ENCODE measurements at places on chromosomes 3 and 15.

DNA sequence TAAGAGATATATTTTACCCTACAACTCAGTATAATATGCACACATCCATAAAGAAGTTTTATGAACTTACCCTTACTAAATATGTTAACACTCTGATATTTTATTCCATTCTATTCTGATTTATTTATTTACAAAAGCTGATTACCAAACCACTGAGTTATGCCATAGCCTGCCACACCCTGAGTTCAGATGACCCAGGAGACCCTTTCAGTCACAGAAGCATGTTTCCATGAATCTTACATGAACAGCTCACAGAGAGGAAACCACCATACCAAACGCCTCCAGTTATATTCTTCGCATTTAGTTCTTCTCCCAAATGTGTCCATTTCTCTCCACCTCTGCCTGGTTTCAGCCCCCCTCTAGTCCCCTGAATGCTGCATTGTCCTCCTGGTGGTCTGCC, 103.5 kb downstream of the SEMA5B start:
- DNase-seq: no peak

- peak; percentile 64 for DNase-seq
Measured at GRCh38 chr3:106850437-106850836, 526.8 kb upstream of the CCDC54 start.

- DNase-seq: no peak
Measured at GRCh38 chr3:35929158-35929557, 289.8 kb downstream of the ARPP21 start.

- DNase-seq: peak; percentile 2
Measured at GRCh38 chr3:166283840-166284239, 446.6 kb upstream of the BCHE start.

GRCh38 chr3:39183211-39184080, 8.9 kb downstream of the XIRP1 start:
- no peak for DNase-seq

- DNase-seq: peak; percentile 12
Measured at GRCh38 chr3:131561511-131561910, 58.7 kb upstream of the MRPL3 start.

DNA sequence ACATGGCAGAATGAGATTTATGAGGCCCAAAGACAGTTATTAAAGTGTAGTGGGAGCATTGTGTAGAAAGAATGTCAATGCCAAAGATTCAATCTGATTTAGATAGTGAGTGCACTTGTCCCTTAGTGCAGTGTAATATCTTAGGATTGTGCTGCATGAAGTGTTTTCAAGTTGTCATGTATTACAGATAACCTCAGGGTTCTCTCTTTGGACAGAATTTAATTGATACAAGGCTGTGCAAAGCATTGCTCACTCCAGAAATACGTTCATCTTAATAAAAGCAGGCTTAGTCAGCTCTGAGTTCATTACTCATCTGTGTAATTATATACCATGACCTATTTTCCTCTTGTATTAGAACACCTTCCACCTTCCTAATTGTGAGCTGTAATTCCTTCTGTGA, 16.0 kb upstream of the GPR171 start:
- peak; percentile 56 for DNase-seq

DNA sequence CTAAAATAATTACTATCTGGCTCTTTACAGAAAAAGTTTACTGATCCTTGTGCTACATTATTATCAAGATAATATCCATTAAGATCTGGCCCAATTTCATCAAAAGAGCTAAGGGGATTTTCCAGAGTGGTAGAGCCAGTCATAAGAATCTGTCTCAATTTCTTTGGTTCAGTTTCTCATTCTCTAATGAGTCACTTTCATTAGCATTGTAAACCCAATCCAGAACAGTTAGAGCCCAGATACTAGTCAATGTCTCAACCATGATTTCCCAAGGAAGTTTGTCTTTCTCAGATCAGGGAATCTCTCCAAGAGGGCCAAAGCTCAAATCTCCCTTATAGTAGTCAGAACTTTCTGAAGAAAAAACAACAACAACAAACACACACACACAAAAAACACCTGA, 131.1 kb upstream of the PPP2R3A start:
- DNase-seq: no peak

GRCh38 chr3:5022187-5022965, 43.1 kb downstream of the BHLHE40 start:
- DNase-seq: no peak

GRCh38 chr3:150920236-150920635, 15.0 kb upstream of the MINDY4B start:
- DNase-seq: no peak

DNA sequence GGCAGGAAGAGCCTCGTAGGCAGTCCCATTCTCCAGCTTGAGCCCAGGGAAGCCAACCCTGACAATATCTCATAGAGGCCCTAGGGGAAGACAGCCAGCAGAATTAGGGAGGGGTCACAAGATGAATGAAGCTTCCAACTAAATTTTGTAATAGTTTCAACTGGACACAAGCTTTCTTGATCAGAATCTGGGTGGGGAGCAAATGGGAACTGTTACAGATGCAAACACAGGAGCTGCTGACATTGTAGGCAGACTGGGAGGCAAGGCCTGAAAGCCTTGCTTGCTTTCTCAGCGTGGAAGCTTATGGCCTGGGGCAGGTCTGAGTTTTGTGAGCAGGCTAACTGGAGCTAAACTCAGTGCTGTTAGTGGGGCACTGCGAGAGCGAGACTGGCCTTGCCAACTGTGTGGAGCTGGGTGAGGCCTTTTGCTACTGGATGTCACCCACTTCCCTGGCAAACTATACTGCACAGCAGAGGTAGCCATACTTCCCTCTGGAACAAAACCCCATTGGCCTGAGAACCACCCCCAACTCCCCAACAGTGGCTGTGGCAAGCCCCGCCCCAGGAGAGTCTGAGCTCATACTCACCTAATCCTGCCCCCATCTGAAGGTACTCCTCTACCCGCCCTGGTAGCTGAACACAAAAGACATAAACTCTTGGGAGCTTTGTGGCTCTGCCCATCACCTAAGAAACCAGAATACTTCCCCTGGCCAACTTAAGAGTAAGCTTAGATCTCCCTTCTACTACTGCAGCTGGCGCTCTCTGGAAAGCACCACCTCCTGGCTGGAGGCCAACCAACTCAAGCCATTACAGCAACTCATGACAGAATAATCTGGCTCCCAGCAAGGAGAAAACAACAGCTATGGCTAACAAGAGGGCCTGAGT, 42.9 kb downstream of the CFAP20DC start:
- peak; percentile 9 for DNase-seq

- DNase-seq: no peak
Measured at GRCh38 chr3:126937973-126938372, 44.9 kb upstream of the PLXNA1 start.

- DNase-seq: no peak
Measured at GRCh38 chr3:191557322-191557721, 96.4 kb downstream of the PYDC2 start.

DNA sequence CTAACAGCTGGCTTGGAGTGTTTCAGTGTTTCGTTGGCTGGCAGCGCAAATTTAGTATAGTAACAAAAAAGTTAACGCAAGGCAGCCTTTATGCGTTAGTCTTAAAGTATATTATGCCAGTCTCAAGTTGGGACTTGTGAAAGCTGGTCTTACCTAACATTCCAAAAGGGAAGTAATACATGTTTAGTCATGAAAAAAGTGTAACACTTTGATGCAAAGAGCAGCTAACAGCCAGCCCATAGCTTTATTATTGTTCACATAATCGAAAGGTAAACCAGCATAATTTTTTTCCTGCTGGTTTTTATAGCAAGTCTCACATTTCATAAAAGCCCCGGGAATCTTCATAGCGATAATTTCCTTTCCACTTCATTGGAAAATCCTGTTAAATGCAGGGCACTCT, 2.4 kb upstream of the GPR87 start:
- DNase-seq: no peak

DNA sequence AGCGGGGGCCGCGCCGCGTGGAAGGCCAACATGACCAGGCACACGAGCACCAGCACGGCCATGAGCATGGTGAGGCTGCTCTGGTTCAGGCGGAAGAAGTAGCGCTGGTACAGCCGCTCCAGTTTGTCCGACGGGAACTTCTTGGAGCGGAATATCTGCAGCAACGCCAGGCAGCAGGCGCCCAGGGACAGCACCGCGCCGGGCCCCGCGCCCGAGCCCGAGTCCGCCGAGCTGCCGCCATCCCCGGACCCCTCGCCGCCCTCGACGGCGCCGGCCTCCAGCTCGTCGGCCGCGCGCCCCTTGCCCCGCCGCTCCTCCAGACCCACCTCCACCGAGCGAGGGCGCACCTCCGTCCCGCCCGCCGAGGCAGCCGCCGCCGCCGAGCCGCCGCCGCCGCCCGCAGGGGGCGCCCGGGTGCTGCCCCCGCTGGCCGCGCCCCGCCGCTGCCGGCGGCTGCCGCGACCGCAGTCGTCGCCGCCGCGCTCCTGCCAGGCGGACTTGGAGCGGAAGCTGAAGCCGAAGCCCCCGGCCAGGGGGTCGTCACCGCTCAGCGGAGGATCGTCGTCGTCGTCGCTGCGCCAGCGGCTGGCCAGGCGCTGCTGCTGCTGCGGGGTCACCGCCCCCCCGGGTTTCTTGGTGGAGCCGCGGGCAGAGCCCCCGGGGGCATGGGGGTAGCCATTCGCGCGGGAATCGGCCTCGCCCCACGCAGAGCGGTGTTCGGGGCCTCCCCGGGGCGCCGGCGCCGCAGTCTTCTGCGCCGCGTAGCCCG, 957 bp downstream of the ADCY5 start:
- peak; percentile 75 for DNase-seq

DNA sequence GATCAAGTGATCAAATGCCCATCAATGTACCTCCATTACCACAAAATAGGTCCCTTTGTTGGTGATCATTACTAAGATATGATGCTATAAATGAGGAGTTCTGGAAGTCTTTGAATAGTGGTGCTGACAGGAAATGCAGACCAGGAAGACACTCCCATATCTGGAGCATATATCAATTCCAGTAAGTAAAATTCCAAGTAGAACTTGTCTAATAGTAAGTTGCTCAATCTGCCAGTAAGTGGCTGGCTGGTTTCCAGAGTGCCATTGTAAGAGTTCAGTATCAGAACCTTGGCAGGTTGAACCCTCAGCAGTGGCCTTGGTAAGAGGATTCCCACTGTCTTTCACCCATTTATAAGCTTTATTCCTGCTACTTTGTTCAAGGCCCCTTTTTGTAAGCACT, 379.9 kb upstream of the RBMS3 start:
- peak; percentile 19 for DNase-seq

GRCh38 chr15:59611276-59612260, at the start of gene GCNT3:
Gene GCNT3 (plus strand): TSS chr15:59611783. CDS start chr15:59618239, 6,456 bp downstream.
- peak; percentile 22 for DNase-seq

DNA sequence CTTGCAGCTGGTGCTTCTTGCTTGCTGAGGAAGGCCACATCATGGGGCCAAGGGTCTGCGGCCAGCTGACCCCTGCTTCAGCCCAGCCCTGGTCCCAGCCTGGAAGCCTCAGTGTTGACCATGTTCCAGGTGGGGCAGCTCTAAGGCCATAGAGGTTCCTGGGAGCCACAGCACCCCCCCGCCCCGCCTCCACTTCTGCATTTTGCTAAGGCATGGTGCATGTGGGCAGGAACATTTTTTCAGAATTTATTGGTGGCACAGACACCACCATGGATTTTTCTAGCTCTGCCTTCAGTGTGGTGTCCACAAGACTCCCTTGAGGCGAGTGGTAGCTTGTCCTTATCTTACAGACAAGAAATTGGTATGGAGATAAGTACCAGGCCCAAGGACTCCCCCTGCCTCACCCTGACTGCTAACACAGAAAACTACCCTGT, 1.9 kb upstream of the CHST14 start:
- DNase-seq: no peak

- peak; percentile 76 for DNase-seq
Measured at GRCh38 chr3:170703121-170703588, 117.3 kb upstream of the SLC7A14 start.

DNA sequence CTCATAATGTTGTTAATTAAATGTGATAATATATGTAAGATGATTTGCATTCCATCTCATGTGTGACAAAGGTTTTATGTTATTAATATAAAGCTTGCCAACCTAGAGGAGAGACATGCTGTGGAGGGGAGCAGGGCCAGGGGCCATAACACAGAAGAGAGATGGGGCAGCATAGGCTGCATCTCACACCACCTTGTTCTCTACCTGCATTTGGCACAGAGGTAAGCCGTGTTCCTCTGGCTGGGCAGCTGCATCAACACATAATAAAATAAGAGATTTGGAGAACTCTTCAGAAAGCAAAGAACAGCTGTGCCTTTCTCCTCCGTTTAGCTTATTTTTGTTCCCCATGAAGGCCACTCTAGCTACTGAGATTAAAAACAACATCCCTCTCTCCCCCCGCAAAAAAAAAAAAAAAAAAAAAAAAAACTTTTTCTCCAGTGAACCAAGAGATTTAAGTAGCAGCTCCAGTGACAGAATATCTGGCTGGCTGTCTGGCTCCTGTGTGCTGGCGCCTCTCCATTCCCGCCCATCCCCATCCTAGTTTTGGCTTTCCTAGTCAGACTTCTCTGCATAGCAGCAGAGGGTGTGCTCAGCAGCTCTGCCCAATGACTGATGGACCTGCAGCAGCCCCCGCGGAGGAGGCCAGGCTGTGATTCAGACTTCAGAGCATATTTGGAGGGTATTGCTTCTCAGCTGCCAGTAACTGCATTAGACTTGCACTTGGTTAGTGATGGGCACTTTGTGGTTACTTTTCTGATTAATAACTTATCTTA, 52.2 kb upstream of the STXBP5L start:
- DNase-seq: peak; percentile 93

GRCh38 chr3:97612632-97613031, 151.9 kb upstream of the ARL6 start:
- DNase-seq: no peak

DNA sequence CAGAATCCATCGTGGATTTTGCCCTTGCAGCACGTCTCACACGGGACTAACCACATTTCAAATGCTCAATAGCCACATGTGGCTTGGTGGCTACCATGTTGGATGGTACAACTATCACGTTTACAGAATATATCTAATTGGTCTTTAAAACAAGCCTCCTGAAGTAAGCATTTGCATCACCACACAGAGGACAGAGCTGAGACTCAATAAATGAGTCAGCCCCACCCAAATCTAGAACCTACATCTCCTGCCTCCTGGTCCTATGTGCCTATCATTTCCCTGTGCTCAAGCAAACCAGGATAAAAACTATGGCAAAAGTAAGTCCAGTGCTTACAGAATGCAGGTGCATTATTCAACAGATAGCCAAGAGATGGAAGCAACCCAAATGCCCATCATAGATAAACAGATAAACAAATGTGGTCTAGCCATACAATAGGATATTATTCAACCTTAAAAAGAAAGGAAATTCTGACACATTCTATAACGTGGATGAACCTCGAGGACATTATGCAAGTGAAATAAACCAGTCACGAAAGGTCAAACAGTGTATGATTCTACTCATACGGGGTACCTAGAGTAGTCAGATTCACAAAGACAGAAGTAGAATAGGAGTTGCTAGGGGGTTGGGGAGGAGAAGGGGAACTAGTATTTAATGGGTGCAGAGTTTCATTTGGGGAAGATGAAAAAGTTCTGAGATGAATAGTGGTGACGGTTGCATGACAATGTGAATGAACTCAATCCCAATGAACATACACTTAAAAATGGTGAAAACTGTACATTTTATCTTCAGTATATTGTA, 43.9 kb downstream of the SRGAP3 start:
- no peak for DNase-seq

- peak; percentile 81 for DNase-seq
Measured at GRCh38 chr3:58388550-58389091, 45.0 kb downstream of the PDHB start.

Data from GM03348 (cell line).